Fibroblast of skin of right biceps (primary cell): ENCODE measurements at places on chromosomes 3 and 15.
A peak's percentile ranks its signal among the peaks of the same experiment; 100 is the strongest.

DNA sequence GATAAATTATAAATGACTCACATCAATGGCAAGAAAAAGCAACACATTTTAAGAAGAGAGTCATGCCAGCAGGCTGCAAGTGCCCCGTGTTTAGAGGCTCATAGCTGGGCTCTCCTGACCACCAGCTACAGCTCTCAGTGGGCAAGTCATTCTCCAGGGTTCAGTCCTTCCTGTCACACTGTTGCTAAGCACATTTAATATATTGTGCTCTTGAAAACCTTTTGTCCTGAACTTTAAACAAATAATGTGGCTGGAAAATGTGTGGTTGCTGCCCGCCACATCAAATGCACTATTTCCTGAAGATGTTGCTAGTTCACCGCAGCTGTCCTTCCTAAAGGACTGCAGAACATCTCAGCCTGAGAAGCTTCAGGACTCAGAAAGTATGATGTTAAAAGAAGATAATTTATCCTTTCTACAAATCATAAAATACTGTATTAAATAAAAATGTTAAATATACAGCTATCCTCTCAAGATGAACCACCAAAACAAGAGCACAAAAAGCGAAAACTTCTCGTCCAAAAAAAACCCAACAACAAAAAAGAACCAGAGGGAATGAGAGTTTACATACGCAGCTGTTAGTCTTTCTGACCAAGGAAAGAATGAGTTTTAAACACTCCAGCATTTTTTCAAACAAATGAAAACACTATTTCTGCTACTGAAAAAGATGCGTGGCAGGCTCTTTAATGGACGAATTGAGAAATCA is 951 bp downstream of the TARS3 start:
- peak; percentile 24 for DNase-seq

DNA sequence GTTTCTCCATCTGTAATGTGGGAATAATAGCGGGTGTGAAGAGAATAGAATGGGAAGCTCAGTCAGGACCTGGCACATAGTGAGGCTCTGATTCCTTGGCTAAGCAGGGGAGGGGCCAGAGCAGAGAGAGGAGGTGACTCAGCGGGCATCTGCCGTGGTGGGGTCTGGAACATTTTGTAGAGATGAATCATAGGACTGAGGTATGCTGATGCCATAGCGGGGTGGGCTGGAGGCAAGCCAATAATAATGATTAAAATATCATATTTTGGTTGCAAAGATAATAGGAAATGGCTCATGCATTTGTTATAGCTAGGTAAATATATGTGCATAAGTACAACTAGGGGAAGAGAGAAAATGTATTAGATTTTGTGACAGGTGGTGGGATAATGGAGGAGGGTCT is 11.2 kb downstream of the TGM4 start:
- DNase-seq = peak; percentile 97

GRCh38 chr3:185645596-185646381 is 59.7 kb downstream of the SENP2 start:
- no peak for DNase-seq

- DNase-seq = peak; percentile 10
Observed at GRCh38 chr3:122299872-122300460, 25.1 kb upstream of the CSTA start.

- DNase-seq = peak; percentile 52
Observed at GRCh38 chr3:70554170-70554569, 241.7 kb upstream of the MDFIC2 start.

DNA sequence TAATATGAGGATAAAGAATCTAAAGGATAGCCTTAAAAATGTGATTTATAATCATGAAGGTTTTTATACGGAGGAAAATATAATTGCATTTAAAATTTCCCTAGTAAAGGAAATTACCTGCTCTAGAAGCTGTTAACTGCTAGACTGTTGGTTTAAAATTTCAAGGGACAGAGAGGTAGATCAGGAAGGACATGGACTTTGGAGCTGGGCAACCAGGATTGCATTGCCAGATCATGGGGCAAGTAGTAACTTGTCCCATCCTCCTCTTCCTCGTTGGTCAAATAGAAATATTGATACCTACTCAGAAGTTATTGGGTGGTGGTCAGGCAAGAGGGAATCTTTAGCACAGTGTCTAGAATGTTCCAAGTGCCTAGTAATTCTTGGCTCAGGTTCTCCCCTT is 525.1 kb downstream of the MFSD1 start:
- no peak for DNase-seq

- peak; percentile 97 for DNase-seq
Observed at GRCh38 chr3:9976721-9977709, 9.6 kb downstream of the EMC3 start.

DNA sequence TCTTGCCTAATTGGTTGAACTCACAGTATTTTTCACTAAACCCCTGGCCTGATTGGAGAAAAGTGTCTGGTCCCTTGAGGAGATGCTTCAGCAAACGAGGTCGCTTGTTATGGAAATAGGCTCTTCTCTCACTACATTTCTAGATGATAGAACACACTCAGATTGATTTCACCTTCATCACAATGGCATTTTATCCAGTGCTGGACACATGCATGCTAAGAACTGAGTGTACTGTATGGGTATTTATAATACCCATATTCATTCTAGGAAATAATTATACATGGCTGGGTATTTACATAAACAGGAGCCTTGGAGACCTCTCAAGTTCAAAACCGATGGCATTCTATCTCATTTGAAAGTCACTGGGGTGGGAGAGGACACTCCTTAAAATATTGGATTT is 444.9 kb downstream of the LPP start:
- DNase-seq = no peak

GRCh38 chr3:160577556-160578195 is 12.3 kb upstream of the KPNA4 start:
- DNase-seq = peak; percentile 17

DNA sequence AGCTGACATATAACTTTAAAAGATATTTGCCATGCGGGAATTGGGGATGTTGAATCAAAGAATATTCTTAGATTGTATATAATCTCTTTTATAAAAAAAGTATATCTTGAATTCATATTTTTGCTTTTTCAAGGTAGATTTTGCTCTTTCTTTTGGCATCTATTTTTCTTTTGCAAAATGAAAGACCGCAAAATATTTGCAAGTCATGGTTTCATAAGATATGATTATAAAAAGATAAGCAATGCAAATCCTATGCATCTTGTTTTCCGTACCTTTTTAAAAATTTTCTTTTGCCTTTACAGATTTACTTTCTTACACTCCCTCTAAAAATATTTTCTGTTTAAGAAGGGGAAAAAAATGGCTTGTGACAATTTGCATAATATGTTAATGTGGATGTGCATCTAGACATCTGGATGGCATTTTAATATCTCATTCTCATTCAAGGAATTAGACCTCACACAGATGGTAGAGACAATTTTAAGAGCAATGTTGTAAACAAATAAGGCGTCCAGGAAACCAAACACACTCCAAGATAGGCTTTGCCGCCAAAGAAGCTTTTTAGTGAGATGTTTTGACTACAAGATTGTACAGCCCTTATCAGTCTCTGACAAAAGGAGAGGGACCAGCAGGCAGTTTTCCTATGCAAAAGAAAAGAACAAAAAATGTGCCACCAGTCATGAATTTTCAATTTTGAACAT is 371.1 kb downstream of the CHL1 start:
- no peak for DNase-seq

- DNase-seq = peak; percentile 94
Observed at GRCh38 chr15:100764778-100765466, 114.7 kb upstream of the ALDH1A3 start.

DNA sequence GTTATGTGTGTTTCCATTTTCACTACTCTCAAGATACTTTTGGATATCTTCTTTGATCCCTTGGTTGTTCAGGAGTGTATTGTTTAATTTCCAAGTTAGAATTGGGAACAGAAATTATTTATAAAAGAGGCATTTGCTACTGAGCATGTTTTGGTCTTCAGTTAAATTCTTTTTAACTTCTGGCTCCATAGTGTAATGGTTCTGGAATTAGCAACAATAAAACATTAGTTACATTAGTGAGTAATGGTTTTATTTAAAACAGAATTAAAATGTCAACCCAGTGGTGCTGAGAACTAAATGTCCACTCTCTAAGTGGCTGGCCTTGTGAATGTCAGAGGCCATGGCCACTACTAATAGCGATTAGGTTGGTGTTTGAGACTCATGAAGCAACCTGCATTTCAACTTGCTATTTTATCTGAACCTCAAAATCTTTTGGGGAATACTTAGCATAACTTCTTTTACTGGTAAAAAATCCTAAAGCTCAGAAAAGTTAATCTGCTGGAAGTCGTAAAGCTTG is 19.5 kb upstream of the MASP1 start:
- DNase-seq = no peak

DNA sequence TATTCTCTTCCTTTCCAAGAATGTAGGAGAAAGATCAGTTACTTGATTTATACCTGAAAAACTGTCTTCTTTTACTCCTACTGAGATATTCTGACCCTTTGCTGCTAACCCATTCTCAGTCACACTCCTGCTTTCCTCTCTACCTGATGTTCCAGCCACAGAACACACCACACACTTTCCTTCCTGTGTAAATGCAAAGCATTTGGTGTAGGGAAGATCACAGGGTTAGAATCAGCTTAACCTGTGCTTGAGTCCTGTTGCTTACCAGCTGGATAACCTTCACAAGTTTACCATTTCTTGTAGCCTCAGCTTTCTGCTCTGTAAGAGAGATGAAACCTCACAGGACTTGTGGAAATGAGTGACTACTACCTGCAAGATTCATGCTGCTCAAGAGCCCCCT is 489.8 kb upstream of the GOLIM4 start:
- no peak for DNase-seq

- DNase-seq = no peak
Observed at GRCh38 chr3:119033393-119034255, 1.0 kb downstream of the IGSF11 start.

DNA sequence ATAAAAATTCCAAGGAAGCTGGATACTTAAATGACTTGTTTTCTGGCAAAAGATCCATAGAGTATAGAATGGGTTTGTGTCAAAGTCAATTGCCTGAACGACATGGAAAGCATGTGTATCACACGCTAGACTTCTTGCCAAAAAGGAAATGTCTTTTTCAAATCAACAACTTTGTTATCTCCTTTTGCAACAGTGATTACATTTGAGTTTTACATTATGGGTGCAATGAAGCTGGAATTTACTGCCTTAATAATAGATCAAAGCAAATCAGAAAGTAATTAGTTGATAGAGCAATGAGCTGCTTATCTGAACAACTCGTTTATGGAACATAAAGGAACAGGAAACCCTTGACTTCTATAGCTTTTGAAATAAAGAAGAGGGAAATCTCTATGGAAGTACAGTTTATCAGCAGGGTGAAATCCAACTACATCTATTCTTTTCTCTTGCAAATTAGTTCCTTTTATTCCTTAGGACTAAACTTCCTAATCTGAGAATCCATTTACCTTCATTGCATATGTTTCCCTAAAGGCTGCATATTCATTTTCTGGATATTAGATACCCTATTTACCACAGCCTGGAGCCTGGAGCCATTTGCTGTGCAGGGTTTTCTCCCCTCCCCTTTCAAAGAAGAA is 415.1 kb upstream of the NECTIN3 start:
- DNase-seq = no peak

- no peak for DNase-seq
Observed at GRCh38 chr3:154130540-154130939, 9.3 kb downstream of the ARHGEF26 start.

GRCh38 chr3:187976365-187976900 is 177.5 kb upstream of the LPP start:
- no peak for DNase-seq

DNA sequence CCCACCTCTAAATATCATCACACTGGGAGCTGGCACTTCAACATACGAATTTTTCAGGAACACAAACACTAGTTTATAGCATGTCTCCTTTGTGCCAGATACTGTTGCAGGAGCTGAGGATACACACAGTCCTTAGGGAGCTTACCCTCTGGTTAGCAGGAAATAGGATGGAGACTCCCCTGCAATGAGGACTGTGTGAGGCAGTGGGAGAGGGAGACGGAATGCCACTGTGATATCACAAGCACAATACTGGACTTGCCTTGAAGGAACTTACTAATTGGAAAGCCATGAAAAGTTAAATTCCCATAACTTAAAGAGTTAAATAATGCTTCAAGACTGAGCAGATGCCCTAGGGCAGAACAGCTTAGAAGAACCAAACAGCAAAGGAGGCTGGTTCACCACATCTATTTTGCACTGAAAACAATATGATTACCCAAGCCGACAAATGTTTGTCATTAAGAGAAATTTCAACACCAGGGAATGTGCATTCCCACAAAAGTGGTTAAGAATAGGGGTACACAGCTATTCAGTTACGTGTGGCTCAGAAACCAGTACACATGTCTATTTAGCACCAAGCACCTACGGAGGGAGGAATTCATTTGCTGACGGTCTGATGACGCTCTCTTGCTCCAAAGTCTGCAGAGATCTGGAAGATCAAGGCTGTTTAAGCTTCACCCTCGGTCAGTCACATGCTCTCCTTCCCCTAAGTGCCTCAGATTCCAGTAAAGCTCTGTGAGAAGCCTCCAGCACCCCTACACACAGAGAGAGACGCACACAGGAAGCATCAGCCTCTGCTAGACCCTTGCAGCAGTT is 5.2 kb downstream of the TBC1D2B start:
- peak; percentile 77 for DNase-seq

- DNase-seq = no peak
Observed at GRCh38 chr3:196414469-196414868, 17.8 kb downstream of the UBXN7 start.

- DNase-seq = no peak
Observed at GRCh38 chr15:40511093-40511471, 40.3 kb downstream of the CHST14 start.

GRCh38 chr3:116000311-116000710 is 377.0 kb downstream of the GAP43 start:
- DNase-seq = peak; percentile 95

- DNase-seq = peak; percentile 48
Observed at GRCh38 chr3:188554404-188554803, 400.4 kb downstream of the LPP start.

DNA sequence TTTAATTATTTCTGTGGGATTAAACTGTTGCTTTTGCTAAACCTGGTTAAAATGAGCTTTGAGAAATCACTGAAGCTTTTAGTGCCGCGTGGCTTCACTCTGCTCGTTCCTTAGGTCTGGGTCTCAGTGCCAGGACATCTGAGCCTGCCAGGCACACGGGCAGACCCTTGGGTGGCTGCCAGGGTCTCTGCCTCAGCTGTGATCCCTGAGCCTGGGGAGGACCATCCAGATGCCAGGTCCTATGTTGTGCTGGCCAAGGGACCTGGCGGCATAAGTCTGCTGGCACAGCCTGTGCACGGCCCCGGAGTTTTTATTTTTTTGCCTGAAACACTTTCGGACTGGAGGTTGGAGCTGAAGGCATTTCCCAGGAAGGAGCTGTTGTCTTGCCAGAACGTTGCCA is 328.1 kb downstream of the LRTM1 start:
- DNase-seq = no peak

- no peak for DNase-seq
Observed at GRCh38 chr3:171935261-171936123, 92.3 kb downstream of the TMEM212 start.

- peak; percentile 49 for DNase-seq
Observed at GRCh38 chr3:197749315-197749600, 425 bp upstream of the FYTTD1 start.

DNA sequence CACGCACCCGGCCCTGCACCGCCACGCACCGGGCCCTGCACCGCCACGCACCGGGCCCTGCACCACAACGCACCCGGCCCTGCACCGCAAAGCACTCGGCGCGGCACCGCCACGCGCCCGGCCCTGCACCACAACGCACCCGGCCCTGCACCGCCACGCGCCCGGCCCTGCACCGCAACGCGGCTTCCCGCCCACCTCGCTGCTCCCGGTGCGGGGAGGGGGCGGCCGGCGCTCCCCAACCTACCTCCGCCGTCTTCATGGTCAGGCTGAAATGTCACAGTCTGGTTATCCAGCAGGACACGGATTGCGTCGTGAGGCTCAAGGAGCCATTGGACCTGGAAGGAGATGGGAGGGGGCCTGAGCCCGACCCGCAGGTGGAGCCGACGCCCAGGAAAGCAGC is 41.8 kb downstream of the MUC20 start:
- DNase-seq = no peak
